Activated T-cell treated with anti-CD3 and anti-CD28 coated beads, Interleukin-2, amount 50 U/mL, for 4 hours (primary cell): ENCODE measurements at places on chromosomes 4 and X. TPM values are rescaled to one million over a fixed set of nuclear protein-coding genes. Genes with fewer than 3 reads are reported as not detected.

C4orf50 gene
- total RNA-seq: 0.11 TPM

AVPR2 gene
- total RNA-seq: not detected

GRXCR1 gene
- total RNA-seq: not detected

TSPAN6 gene
- 2.2 TPM for total RNA-seq

EDA gene
- 0.42 TPM for total RNA-seq

PCDH18 gene
- 0.14 TPM for total RNA-seq

ANXA3 gene
- 1.0 TPM for total RNA-seq

NWD2 gene
- not detected for total RNA-seq

SNX12 gene
- 58.4 TPM for total RNA-seq

ARMCX2 gene
- 3.1 TPM for total RNA-seq

NALF2 gene
- total RNA-seq: 1.5 TPM

KLF8 gene
- 0.48 TPM for total RNA-seq

PABPC1L2B gene
- not detected for total RNA-seq

CT55 gene
- total RNA-seq: not detected

DGAT2L6 gene
- not detected for total RNA-seq

CLNK gene
- total RNA-seq: 0.11 TPM

XAGE2 gene
- not detected for total RNA-seq

MYL5 gene
- 15.1 TPM for total RNA-seq

PDE5A gene
- total RNA-seq: 0.52 TPM

AMTN gene
- not detected for total RNA-seq
